ENCODE measurements at places on chromosomes 2 and 18.

- DNase-seq: no peak
These were observed 726 bp upstream of the SS18 start for GRCh38 chr18:26091047-26091630.

DNA sequence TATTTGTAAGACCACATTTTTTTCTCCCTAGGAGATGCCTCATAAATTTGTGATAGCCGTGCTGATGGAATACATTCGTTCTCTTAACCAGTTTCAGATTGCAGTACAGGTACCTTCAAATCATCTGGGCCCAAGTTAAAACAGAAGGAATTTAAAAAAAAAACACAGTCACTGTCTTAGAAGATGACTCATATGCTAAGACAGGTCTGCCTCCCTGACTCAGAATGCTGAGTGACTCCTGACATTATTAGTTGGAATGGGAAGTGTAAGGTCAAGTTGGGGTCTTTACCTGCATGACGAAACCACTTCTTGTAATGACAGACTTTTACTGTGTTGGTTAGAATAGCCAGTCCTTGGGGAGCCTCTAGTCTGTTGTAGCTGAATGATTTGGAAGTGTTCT lies 26.3 kb downstream of the RMC1 start:
- DNase-seq: no peak

GRCh38 chr2:1843646-1844045 lies 99.3 kb upstream of the PXDN start:
- DNase-seq: no peak

GRCh38 chr2:104026725-104027124 lies 827.2 kb upstream of the POU3F3 start:
- DNase-seq: no peak

GRCh38 chr2:194104687-194105086 lies 1552.3 kb upstream of the SLC39A10 start:
- no peak for DNase-seq

GRCh38 chr2:14654835-14655282 lies 22.3 kb downstream of the LRATD1 start:
- DNase-seq: no peak

- DNase-seq: no peak
These were observed 94.8 kb downstream of the EML6 start for GRCh38 chr2:54818226-54818625.

- DNase-seq: no peak
These were observed 2.4 kb downstream of the PELI1 start for GRCh38 chr2:64141674-64142405.

DNA sequence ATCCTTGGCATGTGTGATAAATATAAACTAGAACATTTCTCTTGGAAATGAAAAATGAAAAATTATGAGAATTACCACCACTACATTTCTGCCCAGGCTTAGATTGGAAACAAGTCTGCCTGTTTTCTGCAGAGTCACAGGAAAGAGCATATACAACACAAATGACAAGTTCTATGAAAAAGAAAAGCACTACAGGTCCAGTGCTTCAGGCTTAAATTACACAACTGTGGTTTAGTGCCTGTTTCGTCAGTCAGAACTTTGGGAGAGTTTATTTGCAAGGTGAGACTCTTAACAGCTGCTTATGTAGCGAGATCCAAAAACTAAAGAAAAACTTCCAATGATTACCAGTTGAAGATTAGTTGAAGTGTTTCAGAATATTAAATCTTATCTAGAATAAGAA lies 68.9 kb downstream of the RTN4 start:
- DNase-seq: no peak
